Activated CD8-positive, alpha-beta T cell treated with anti-CD3 and anti-CD28 coated beads for 36 hours (primary cell): ENCODE measurements at places on chromosomes 3 and 15. TPM values are rescaled to one million over a fixed set of nuclear protein-coding genes. Genes with fewer than 3 reads are reported as not detected.

GRCh38 chr3:108914774-108915641, 38.7 kb downstream of the GUCA1C start:
- DNase-seq = peak; percentile 74

Gene CKMT1A
- 0.38 TPM for total RNA-seq

DNA sequence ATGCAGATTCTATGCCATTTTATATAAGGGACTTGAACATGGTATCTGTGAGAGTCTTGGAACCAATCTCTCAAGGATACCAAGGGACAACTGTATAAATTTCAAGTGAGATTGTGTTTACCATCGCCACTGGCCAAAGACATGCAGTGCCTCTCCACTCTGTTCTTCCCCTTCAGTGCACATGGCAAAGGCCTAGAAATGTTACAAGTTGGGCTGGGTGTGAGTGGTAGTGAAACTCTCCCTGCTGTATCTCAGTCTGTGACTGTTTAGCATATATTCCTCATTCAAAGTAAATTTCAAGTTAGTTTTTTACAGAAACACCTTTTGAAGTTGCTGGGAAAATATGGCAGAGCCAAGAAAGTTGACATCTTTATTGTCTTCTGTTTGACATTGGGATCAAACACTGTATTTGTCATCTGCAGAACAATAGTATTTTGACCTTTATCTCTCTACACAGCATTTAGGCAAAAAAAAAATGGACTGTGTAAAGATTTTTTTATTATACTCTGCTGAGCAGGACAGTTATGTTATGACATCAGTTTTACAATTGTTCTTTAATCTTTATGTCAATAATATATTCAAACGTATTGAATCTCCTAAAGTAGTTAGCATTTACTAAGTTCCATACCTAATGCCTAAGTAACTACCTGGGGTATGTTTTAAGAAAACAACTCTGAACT, 101.4 kb downstream of the CCNL1 start:
- no peak for DNase-seq

- no peak for DNase-seq
These were observed 119.3 kb upstream of the SLC2A2 start for GRCh38 chr3:171145798-171146197.

DNA sequence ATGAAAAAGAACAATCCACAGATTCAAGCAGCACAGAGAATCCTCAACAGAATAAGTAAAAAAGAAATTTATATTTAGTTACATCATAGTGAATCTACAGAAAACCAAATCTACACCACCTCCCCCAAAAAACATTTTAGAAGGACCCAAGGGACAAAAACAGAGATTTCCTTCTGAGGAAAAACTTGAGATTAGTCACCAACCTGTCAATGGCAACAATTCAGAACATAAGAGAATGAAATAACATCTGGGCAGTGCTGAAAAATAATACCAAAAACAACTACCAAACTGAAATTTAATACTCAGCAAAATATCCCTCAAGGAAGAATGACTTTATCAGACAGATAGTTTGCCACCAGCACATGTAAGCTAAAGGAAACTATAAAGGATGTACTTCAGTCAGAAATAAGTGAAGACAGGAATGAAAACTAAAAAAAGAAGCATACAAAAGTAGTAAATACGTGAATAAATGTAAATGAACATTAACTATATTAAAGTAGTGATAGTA, 260.7 kb downstream of the ULK4 start:
- DNase-seq = no peak

Gene FANCD2OS
- total RNA-seq = not detected
